CD4-positive, alpha-beta T cell treated with Interleukin-10 for 1 hour (primary cell): ENCODE measurements at places on chromosomes 2 and 18.

DNA sequence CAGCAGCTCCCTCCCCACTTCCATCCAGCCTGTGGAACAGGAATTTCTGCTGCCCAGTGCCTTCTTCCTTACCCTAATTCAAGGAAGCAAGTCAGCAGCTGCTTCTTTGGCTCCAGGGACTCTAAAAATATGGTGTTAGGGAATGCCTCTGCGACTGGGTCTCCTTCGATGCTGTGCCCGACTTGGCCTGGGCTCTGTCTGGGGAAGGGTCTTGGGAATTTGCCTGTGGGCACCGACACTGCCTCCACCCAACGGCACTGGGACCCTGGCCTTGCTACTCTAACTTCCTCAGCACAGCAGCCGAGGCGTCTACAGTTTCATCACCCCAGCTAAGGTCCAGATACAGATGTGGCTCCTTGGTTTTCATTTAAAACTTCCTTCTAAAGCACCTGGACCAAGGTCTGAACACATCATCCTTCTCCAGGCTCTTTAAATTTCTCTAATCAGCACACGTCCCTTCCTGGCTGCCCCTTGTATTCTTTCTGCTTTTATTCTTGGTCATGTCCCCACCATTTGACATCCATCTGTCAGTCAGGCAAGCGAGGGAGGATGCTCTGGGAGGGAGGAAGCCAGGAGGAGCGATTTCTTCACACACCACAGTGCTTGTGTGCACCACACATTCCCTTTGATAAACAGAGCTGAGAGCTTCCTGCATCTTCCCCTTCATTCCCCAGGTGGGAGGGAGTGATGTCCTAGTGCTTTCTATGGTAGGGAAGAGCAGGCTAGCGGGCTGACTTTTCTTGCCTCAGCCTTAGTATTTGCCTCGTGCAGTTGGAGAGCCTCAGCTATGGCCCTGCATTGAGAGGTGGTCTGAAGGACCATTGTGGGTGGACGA, 6.8 kb downstream of the LBH start:
- DNase-seq: no peak

DNA sequence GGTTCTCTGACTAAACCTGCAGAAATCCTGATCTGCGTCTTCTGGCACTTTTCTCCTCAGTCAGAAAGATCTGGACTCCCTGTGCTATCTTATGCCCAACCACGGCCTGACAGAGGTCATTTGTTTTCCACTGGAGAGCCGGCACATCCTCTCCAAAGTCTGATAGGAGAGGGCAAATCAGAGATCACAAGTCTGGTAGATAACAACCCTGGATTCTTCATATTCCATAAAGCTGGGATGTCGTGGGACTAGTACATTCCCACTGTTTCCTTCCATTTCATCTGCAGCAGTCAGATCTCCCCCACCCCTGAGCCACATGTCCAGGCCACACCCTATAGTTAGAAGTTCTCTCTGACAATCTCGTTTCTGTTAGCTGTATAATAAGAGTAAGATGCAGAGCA, 157.0 kb downstream of the MGAT5 start:
- no peak for DNase-seq

GRCh38 chr2:118584062-118584749, 263.2 kb downstream of the EN1 start:
- DNase-seq: no peak

DNA sequence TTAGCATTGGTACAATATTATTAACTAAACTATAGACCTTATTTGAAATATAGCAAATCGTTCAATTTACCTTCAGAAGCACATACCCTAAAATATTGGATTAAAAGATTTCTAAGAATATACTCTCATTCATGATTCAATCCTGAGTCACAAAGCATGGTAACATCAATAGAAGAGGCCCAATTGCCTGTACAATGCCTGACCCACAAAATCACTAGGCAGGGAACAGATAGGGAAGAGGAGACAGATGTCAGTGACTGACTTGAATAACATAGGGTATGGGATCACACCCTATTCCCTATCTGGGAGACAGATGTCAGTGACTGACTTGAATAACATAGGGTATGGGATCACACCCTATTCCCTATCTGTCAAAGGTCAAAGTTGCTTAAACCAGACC, 611.6 kb upstream of the VRK2 start:
- DNase-seq: no peak

- DNase-seq: no peak
Measured at GRCh38 chr18:39555496-39555895, 1989.9 kb upstream of the CELF4 start.

DNA sequence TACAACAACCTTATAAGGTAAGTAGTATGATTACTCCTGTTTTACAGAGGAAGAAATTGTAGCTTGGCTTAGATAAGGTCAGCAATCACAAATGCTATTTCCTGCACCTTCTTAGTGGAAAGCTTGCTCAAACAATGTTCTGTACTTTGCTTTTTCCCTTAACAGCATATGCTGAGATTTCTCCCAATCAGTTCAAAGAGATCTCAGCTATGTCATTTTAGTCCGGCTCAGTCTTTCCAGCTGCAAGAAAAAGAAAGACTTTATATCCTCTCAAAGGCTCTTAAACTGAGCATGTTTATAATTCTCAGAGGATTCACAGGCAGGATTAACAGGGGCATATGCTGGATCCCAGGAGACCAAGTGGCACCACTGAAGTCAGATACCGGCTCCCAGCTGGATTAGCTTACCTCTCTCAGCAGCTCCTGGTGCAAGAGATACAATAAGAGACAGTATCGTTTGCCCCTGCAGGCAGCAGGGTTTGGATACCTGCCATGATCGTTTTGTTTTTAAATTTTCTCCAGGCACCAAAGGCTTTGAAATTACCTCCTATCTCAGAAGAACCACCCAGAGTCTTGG, 29.5 kb downstream of the KIAA2012 start:
- DNase-seq: no peak

- no peak for DNase-seq
Measured at GRCh38 chr2:45128580-45128997, 119.3 kb upstream of the SIX2 start.

GRCh38 chr2:29329899-29330298, 214.7 kb downstream of the CLIP4 start:
- no peak for DNase-seq

GRCh38 chr2:152613235-152613634, 104.0 kb downstream of the PRPF40A start:
- DNase-seq: no peak
